Vagina (tissue), 2 donors: ENCODE measurements at places on chromosomes 12 and 14. TPM values are rescaled to one million over a fixed set of nuclear protein-coding genes. Genes with fewer than 3 reads are reported as not detected.

TC2N gene
- total RNA-seq, result 50.3 TPM

HAL gene
- 0.74 TPM for total RNA-seq

LMO3 gene
- total RNA-seq, result 73.7 TPM

- no peaks in the 10 kb centered on the region for H3K4me1 ChIP-seq
- H3K4me3 ChIP-seq, result no peak overlapping the region
- H3K36me3 ChIP-seq, result no peaks in the 10 kb centered on the region
- no peaks in the 10 kb centered on the region for H3K27me3 ChIP-seq
- DNase-seq, result no peak
Observed at GRCh38 chr12:2372735-2373134, 319.9 kb downstream of the CACNA1C start.

- no peaks in the 10 kb centered on the region for H3K4me1 ChIP-seq
- H3K27me3 ChIP-seq, result no peaks in the 10 kb centered on the region
- DNase-seq, result no peak
- H3K27ac ChIP-seq, result no peak overlapping the region
- H3K4me3 ChIP-seq, result no peak overlapping the region
Observed at GRCh38 chr12:127629066-127629820, 637.7 kb upstream of the TMEM132C start.

TMCC3 gene
- total RNA-seq, result 11.5 TPM

DNA sequence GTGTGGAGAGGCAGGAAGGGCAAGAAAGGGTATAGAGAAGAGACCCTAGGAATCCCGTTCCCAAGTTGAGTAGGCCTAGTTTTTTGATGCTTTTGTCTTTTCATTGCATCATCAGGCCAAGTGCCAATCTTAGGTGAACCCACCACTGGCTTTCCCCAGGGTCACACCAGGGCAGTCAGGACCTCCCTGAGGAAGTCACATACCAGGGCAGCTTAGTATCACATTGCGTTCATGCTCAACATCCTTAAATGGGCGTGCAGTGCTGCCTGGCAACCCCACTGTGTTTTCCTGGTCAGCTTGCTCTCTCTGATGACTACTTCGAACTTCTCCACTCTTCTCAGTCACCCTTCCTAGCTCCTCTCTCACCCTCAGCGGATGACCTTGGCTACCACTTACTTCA is 9.0 kb downstream of the ASIC1 start:
- H3K36me3 ChIP-seq, result no peaks in the 10 kb centered on the region
- no peaks in the 10 kb centered on the region for H3K4me1 ChIP-seq
- no peak for DNase-seq
- H3K4me3 ChIP-seq, result no peak overlapping the region
- H3K27ac ChIP-seq, result no peak overlapping the region
- H3K27me3 ChIP-seq, result no peaks in the 10 kb centered on the region

- H3K27me3 ChIP-seq, result no peaks in the 10 kb centered on the region
- H3K4me3 ChIP-seq, result no peak overlapping the region
- no peaks in the 10 kb centered on the region for H3K36me3 ChIP-seq
- peaks cover 11% of the 10 kb centered on the region for H3K4me1 ChIP-seq
- no peak overlapping the region for H3K27ac ChIP-seq
Observed at GRCh38 chr12:124085419-124086296, 112.6 kb downstream of the ZNF664 start.

DNA sequence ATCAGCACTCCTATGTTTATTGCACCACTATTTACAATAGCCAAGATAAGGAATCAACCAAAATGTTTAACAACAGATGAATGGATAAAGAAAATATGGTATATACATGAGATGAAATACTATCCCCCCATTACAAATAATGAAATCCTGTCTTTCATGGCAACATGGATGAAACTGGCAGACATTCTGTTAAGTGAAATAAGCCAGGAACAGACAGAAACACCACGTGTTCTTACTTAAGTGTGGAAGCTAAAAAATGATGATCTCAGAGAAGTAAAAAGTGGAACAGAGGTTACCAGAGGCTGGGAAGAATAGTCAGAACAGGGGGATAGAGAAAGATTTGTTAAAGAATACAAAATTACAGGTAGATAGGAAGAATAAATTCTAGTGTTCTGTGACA is 113.7 kb upstream of the MDM1 start:
- no peak overlapping the region for H3K27ac ChIP-seq
- H3K4me3 ChIP-seq, result no peak overlapping the region
- no peak for DNase-seq
- no peaks in the 10 kb centered on the region for H3K36me3 ChIP-seq
- H3K27me3 ChIP-seq, result no peaks in the 10 kb centered on the region
